SK-N-SH treated with all-trans-retinoic acid at 6 μM for 48 hours (cell line): ENCODE measurements at places on chromosomes 5 and 9.
A peak's percentile ranks its signal among the peaks of the same experiment; 100 is the strongest.

GRCh38 chr9:98121058-98121457 lies 2.0 kb upstream of the TRIM14 start:
- peak; percentile 36 for ATAC-seq

DNA sequence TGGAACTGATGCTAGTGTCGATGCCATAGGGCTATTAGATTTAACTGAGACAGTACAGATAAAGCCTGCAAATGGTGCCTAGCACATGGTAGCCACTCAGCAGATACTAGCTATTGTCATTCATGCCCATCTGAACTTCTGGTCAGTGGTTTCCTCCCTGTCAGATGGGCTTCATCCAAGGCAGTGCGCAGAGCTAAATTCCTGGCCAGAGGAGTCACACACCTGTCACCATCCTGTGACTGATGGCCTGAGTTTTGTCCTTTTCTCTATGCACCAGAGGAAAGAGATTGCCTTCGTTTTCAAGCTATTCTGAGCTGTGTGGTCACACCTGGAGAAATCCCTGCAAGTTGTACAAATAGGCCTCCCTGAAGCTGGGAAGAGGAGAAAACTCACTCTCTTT lies 34.7 kb downstream of the MSX2 start:
- ATAC-seq = no peak

- no peak for ATAC-seq
These were observed 367.6 kb downstream of the ENC1 start for GRCh38 chr5:74272831-74273451.

- ATAC-seq = no peak
These were observed 72.5 kb downstream of the SPIN1 start for GRCh38 chr9:88460587-88461332.

DNA sequence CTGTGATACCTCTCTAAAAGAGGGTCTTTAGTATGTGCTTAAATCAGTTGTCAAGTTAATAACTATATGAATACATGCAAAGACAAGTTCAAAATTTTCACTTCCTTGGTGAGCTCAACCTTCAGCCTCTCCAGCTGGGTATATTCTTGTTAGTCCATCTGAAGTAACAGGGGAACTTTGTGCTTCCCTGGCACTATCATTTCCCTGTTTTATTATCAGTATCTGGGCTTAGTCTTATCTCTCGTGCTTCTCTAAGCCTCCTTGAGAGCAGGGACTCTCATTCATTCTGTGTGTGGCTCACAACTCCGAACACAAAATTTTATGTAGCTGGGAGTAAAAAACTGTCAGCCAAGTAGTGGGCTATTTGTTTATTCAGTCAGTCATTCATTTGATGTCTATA lies 175.9 kb upstream of the MAP3K1 start:
- no peak for ATAC-seq

- no peak for ATAC-seq
These were observed 41.0 kb downstream of the TSTD2 start for GRCh38 chr9:97592126-97592525.

GRCh38 chr9:88179062-88179521 lies 40.8 kb upstream of the SPATA31C2 start:
- no peak for ATAC-seq

GRCh38 chr9:12095931-12096330 lies 597.3 kb upstream of the TYRP1 start:
- ATAC-seq = no peak

DNA sequence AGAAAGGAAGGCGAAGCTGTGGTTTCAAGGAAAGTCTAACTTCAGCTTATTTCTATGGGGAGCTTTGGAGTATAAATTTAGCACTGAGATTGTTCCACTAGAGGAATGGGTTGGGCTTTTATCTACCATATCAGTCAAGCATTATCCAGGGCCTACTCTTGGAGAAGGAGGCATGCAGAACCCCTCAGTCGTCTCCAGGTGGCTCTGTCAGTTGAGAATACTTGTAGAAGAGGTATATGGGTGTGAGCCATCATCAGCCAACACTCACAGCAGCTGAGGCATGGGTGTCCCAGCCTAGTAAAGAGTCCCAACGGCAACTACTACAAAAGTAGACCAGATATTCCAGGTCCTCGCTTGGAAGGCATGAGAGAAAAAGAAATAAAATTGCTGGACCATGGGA lies 548.5 kb upstream of the GRAMD2B start:
- no peak for ATAC-seq

- peak; percentile 79 for ATAC-seq
These were observed 132.7 kb upstream of the MAP1B start for GRCh38 chr5:71974622-71975021.

GRCh38 chr5:45383985-45384384 lies 312.2 kb downstream of the HCN1 start:
- no peak for ATAC-seq

DNA sequence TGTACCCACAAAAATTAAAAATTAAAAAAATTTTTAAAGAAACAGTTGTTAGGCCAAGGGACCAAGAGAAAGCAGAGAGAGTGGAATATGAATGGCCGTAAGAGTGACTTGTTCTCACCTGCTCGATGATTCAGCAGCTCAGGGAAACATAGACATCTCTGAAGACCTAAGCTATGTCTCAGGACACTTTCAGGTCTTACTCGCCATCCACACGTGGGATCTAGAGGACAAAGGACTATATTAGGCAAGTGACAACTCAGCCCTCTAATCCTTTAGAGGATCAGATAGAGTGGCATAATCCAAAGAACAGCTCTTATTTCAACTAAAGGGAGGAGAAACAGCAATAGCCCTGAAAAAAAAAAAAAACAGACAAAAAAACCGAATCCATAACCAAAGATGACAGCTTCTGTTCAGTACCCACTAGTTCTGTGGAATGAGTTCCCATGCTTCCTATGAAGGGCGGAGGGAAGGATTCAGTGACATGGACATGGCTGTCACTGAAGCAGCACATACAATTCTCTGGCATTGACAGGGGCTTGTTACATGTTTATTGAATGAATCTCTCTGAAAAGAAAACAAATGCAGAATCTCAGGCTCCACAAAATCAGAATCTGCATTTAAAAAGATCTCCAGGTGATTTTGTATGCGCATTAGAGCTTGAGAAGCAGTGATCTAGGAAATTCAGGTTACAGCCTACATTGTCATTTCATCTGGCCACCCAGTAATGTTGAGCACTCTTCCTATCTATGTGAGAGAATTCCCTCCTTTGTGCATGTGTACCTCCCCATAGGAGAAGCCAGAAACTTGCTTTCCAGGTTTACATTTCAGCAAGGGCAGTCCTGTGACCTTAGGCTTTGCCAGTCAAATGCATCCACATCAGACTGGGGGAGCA lies 96.0 kb downstream of the KIAA1958 start:
- no peak for ATAC-seq

DNA sequence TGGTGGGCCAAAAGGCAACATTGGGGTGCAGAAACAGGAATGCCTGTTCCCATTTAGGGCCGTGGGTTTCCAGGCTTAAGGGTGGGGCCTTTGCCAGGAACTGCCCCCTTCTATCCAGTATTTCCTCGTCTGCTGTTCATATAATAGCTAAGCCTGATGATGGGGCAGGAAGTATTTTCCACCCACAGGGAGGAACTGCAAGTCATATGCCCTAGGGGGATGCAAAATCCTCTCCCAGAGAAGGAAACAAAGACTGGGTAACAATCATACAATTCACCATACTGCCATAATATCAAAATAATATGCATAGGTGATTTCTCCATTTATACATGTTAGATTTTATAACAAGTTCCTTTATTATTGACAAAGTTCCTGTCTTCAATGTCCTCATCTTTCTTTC lies 20.5 kb upstream of the RPS23 start:
- ATAC-seq = no peak
